ENCODE measurements at places on chromosomes 6 and 20.

DNA sequence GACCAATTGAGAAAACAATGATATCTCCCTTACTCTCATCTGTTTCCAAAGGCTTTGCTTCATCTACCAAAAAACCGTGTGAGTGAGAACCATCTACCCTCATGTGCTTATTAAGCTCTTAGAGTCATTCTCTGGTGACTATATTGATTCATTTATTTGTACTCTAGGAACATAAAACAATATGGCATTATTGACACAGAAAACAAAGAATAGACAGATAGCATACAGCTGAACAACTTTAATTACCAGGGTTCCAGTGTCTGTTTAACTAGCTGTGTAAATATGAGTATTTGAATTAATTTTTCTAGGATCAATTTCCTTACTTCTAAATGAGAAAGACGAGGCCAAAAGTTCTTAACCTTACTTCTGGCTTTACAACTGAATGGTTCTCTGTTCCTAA, 31.3 kb upstream of the HEY2 start:
- DNase-seq, result no peak

DNA sequence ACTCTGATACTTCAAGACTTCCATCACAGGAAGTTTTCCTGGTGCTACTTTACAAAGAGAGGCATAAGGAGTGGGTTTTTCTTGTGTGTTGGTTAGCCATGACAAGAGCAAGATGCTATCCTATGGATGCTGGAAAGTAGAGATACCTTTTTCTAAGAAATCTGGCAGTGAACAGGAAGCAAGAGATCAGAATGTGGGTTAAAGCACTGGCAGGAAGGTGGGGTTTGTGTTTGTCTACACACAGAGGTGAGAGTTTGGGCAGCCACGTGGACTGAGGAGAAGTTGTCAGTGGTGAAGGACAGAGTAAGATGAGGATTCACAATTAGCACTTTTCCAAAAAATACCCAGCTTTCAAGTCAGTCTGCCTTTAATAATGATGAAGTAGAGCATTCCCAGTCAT, 17.9 kb downstream of the SLC2A12 start:
- DNase-seq, result no peak

DNA sequence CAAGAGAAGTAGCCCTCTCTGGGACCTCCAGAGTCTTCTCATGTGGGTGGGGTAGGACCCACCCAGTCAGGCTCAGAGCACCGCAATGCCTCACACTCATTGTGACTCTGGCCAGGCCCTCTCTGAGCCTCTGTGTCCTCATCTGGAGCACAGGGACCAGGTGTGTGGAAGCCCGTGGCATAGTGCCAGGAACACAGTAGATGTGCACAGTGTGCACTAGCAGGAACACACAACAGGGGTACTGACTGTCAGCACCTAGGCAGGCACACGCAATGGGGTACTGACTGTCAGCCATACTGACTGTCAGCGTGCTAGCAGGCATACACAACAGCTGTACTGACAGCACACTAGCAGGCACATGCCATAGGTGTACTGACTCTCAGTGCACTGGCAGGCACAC, 2.0 kb upstream of the STMN3 start:
- DNase-seq, result no peak

DNA sequence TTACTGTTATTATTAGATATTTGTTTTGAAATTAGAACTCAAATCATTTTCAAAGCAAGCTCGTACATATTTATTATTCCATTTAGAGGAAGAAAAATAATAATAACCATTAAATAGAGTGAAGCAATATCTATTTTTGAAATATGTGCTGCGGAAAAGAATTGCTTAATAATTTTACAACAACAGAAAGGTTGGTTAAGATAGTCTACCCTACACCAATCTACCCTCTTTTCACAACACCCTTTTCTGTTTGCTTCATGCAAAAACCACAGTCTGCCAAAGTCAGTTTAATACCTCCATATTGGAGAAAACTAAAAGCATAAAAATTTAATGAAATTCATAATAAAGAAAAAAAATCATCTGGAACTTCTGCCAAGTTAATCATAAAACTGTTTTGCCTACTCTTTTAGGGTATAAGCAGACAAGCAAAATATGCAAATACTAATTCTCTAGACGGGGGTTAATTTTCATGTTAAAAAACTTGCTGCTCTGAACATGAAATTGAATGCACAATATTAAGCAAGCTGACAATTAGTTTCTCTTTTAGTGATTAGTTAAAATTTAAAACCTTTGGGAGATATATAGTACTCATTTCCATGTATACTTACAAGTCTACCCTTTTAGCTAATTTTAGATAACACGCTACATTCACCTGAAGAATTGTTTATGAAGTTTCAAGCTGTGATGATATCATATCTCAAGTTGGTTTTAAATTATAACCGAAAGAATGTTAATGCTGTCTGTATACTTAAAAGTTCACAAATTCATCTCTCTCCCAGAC, 100.2 kb downstream of the AHI1 start:
- DNase-seq, result no peak

DNA sequence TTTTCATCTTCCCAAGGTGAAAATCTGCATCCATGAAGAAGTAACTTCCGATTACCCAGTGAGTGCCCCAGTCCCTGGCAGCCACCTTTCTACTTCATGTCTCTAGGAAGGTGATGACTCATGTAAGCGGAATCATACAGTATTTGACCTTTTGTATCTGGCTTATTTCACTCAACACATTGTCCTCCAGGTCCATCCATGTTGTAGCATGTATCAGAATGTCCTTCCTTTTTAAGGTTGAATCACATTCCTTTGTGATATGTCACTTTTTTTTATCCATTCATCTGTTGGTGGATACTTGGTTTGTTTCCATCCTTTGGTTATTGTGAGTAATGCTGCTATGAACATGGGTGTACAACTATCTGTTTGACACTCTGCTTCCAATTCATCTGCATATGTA, 176.3 kb upstream of the CDYL start:
- no peak for DNase-seq

- no peak for DNase-seq
These were observed 192.2 kb downstream of the TBC1D32 start for GRCh38 chr6:121142093-121142492.

GRCh38 chr6:142697001-142697335, 248.0 kb downstream of the HIVEP2 start:
- no peak for DNase-seq

GRCh38 chr6:144758602-144759001, 473.5 kb downstream of the UTRN start:
- no peak for DNase-seq

GRCh38 chr20:19969507-19970255, 47.5 kb upstream of the NAA20 start:
- no peak for DNase-seq

Data from heart left ventricle (tissue), 16 donors.